ENCODE measurements at places on chromosomes 1 and 21.

DNA sequence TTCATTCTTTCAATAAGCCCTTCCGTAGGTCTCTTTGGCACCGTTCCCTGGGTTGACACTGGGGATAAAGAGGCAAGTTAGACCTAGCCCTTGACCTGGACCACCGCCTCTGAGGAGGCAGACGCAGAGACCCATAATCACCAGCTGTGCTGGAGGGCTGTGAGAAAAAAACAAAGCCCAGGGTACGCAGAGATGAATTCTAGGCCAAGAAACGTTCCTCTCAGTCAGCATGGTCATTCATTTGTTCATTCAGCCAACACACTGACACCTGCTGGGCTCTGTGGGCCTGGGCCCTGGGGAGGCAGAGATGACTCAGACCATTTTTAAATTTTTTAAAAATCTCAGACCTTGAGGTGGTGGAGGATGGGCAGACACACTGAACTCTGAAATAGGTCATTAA lies 26.3 kb upstream of the TRABD2B start:
- no peak for DNase-seq

- DNase-seq, result no peak
Observed at GRCh38 chr1:199295107-199295506, 656.3 kb downstream of the PTPRC start.

GRCh38 chr1:48596046-48596445 lies 124.0 kb upstream of the SPATA6 start:
- DNase-seq, result peak; percentile 44

- no peak for DNase-seq
Observed at GRCh38 chr1:41327383-41327999, 33.7 kb upstream of the FOXO6 start.

DNA sequence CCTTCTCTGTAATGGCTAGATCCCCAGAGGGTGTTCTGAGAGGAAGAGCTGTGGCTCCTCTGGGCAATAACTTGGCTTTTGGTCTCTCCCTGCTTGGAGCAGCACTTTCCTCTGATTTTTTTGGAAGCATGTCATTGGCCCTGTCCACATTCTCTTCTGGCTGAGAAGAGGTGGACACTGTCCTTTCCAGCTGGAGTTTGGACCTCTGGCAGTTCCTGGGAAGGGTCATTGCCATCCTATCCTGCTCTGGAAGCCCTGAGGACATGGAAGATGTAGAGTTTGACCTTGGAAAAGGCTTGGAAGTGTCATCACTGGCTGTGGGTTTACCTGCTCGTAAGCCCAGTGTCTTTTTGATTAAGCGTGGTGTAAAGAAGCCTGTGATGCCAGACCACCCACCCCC lies 26.8 kb downstream of the TOR3A start:
- no peak for DNase-seq

DNA sequence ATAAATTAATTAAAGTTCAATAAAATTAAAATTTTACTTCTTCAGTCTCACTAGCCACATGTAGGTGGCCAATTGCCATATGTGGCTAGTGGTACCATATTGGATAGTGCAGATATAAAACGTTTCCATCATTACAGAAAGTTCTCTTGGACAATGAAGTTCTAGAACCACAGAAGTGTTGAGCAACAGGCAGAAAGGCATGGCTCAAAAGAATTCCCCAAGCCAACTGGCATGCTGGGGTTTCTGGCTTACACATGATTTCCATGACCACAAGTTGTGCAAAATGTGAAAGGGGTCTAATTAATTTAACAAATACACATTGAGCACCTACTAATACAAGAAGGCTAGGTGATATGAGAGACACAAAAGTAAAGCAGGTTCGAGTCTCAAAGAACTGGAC lies 72.2 kb upstream of the CDC42BPA start:
- DNase-seq, result no peak

DNA sequence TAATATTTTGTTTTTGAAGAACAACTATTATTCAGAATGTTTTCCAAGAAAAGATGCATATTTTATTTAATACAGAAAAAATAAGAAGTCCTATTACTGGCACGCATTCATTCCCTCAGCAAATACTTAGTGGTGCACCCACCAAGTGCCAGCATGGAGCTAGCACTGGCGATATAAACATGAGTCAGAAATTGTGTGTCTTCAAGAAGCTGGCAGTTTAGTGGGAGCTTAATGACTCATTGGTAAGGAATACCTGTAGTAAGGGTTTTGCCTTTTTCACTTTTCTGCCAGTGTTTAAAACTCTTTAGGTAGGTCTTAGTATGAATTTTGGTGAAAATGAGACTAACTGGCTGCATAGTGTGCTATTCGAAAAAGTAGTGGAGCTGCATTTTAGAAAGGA lies 6.3 kb downstream of the MAGI3 start:
- DNase-seq, result no peak

GRCh38 chr1:12333036-12333785 lies 103.4 kb downstream of the VPS13D start:
- no peak for DNase-seq

- DNase-seq, result no peak
Observed at GRCh38 chr1:88204111-88204510, 480.0 kb upstream of the PKN2 start.

DNA sequence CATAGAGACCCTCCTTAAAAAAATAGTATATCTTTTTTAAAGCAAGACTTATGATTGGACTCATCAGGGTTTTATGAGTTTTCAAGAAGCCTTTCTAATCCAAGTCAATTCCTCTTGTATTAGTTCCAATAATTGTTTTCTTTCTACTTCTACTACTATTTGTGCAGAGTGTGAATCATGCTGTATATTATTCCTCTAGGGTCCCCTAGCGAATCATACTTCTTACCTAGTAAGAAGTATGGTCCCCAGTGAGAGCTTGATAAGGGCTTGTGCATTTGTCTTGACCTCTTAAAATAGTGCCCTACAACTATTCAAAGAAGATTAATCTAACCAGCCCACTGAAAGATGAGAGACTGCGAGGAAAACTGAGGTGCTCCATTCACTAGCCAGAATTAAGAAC lies 715.7 kb upstream of the ZP4 start:
- DNase-seq, result no peak

GRCh38 chr1:52523376-52523775 lies 29.5 kb downstream of the TUT4 start:
- no peak for DNase-seq

GRCh38 chr1:44068442-44068921 lies 37.2 kb upstream of the SLC6A9 start:
- no peak for DNase-seq

- DNase-seq, result peak; percentile 80
Observed at GRCh38 chr1:186722711-186723309, 42.6 kb upstream of the PTGS2 start.

DNA sequence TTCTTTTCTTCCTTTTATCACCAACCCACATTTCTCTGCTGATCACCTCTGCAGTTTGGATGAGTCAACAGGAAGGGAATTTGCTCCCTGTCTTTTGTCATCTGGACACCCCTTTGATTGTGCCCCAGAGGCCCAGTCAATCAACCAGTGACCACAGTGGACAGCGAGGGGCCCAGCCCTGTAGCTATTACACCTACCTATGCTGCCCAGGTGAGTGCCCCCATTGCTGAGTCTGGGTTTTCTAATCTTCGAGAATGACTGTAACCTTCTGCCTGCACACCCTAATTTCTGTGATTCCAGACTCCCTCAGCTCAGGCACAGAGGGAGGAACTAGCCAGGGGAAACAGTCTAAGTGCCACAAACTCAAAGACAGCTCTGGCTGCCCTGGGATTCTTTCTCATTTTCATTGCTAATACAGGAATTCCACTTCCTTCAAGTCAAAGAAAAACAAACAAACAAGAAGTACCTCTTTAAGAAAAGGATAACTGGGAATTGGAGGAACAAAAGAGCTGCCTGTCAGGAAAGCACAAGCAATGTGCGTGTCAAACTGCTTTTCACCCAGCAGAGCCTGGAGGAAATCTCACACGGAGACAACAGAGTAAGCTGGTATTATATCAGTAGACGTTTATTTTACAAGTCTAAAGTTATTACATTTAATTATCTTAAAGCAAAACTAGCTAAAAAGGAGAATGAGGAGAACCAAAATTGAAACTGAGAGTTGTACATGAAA lies 311.1 kb downstream of the AJAP1 start:
- DNase-seq, result no peak

DNA sequence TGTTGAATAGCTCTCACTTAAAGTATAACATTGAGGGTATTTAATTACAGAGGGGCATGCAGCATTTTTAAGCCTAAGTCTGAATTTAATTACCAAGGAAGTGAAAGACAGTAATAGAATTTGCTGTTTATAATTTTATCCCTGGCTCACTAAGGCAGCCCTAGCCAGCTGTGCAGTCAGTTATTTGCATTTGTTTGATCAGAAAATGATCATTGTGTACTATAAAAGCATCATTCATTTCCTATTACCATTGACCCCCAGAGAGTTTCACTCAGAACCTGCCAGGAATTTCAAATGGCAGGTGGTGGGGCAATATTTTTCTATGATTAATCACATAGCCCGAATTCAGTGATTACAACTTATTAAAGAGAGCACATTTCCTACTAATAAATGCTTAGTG lies 277.1 kb upstream of the KAZN start:
- no peak for DNase-seq

- DNase-seq, result no peak
Observed at GRCh38 chr1:238658763-238659162, 727.6 kb upstream of the CHRM3 start.

- no peak for DNase-seq
Observed at GRCh38 chr21:45524756-45525152, 17.5 kb downstream of the SLC19A1 start.

DNA sequence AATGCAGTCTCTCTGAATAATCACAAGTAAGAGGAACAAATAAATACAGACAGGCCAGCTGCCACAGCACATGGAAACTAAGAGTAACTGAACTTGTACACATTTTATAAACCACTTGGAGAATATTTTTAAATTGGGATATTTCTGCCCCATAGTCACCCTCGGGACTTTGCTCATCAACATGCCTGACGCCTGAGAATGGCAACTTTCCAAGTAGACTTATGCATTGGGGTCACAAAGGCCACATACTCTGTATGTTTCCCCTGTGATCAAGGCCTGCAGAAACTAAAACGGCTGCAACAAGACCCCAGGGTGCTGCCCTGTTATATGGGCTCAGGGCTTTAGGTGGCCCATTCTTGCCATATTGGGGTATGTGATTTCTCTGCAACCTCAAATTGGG lies 38.3 kb upstream of the GJA5 start:
- no peak for DNase-seq

GRCh38 chr1:1273209-1273511 lies 494 bp downstream of the UBE2J2 start:
- DNase-seq, result no peak

DNA sequence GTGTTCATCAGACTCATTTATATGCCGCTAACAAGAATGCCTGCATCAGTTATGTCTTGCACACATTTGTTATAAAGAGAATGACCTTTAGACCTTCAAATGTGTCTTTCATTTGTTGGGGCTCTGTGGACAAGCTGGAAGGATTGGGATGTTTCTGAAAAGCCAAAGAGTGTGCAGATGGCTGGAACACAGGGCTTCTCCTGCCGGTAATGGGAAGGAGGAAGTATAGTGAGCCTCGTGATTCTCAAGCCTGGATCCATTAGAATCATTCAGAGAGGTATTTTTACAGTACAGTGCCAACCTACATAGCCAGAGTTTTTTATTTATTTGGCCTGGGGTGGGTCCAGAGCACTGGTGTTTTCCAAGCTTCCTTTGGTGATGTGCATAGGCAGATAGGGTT lies 40.6 kb upstream of the ATP1A1 start:
- DNase-seq, result no peak

GRCh38 chr1:201507360-201507675 lies 395 bp upstream of the CSRP1 start:
- peak; percentile 50 for DNase-seq

DNA sequence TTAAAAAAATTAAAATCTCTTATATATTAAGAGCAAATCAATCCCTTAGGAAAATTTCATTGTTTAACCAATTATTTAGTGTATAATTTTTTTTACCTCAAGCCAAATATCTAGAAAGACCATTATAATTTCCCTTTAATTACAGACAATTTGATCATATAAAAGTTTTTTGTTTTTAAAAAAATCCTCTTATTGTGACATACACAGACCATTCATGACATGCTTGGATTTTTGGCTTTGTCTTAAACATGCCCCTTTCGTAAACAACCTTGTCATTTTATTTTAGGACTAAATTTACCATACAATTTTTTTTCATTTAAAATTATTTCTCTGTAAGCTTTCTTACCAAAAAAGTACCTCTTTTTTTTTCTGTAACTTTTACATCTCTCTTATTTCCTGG lies 14.2 kb upstream of the CYP4B1 start:
- DNase-seq, result peak; percentile 71

DNA sequence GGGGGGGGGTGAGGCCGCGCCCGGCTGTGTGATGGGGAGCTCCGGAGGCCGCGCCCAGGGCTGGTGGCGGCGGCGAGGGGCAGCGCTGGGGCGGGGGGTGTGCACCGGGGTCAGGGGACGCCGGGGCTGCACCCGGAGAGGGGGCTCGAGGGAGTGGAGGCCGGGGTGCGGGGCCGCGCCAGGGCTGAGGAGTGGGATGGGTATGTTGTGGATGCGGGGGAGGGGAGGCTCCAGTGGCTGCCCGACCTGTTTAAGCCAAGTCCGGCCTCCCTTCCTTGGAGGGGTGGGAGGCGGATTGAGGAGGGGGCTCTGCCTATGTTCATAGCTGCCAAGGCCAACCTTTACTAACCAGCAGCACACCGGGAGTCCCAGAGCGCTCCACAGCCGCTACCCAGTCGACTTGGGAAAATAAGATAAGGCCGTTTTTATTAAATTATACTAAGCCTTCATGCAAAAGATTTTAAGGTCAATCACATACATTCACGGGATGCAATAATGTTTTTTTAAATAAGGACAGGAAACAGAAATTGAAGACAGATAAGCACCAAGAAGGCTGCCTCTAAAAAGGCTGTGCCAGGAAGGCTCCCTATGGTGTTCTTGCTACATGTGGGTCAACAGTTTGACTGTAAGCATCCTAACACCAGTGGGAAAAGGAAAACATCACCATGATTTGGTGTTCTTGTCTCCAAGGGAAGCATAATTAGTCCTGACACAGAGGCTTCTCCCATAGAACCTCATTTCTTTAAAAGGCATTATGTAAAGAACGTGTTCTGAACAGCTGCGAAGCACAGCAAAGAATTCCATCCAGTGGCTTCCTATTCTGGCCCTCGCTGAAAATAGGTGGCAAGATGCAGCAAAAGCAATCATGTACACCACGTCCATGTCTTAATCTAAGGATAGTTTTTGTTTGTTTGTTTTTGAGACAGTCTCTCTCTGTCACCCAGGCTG lies 626 bp upstream of the HLCS start:
- no peak for DNase-seq

DNA sequence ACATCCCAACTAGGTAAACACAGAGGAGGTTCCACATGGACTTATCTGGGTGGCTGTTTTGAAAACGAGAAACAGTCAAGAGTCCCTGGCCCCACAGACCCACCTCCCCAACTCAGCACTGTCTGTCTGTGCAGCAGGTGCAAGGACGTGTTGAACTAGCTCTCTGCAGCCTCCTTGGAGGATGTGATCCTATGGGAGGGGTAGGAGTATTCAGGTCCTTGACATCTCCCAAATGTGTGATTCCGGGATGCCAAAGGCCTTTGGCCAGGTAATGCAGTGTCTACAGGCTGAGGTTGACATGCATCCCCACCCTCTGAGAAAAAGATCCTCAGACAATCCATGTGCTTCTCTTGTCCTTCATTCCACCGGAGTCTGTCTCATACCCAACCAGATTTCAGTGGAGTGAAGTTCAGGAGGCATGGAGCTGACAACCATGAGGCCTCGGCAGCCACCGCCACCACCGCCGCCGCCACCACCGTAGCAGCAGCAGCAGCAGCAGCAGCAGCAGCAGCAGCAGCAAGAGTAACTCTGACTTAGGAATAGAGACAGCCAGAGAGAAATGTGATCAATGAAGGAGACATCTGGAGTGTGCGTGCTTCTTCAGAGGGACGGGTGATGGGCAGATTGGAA lies 151.6 kb upstream of the CAMK1G start:
- no peak for DNase-seq

- DNase-seq, result no peak
Observed at GRCh38 chr1:177954076-177954475, 15.8 kb downstream of the SEC16B start.
